Upper lobe of right lung (tissue), 1 donor: ENCODE measurements at places on chromosomes 12 and 14. TPM values are rescaled to one million over a fixed set of nuclear protein-coding genes. Genes with fewer than 3 reads are reported as not detected.

Gene PSME2
- total RNA-seq, result 138 TPM

Gene PZP
- total RNA-seq, result 0.67 TPM

Gene SSTR1
- total RNA-seq, result 9.2 TPM

Gene CHGA
- total RNA-seq, result not detected
